ENCODE measurements at places on chromosomes 16 and 17.

DNA sequence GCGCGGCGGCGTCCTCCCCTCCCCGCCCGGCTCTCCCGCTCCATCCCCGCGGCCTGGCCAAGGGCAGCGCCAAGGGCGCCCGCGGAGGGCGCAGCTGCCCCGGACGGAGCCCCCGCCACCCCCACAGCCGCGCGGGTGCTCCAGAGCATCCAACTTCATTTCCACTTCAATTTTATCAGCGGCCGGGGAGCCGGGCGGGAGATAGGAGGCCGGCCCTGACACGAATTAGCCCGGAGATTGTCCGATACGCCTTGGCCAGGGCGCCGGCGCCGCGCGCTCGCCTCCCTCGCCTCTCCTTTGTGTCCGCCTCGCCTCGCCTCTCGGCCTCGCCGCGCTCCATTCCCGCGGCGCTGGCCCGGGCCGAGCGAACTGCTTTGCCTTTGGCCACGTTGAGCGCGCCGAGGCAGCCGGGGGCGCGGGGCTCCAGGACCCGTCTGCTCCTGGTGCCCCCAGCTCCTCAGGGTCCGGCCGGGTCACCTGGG, 129.1 kb upstream of the LHX1 start:
- DNase-seq = no peak

- DNase-seq = no peak
These were observed 24.8 kb downstream of the PDIA2 start for GRCh38 chr16:307691-308312.

- peak; percentile 96 for DNase-seq
These were observed 280.6 kb upstream of the SALL1 start for GRCh38 chr16:51431517-51432241.

DNA sequence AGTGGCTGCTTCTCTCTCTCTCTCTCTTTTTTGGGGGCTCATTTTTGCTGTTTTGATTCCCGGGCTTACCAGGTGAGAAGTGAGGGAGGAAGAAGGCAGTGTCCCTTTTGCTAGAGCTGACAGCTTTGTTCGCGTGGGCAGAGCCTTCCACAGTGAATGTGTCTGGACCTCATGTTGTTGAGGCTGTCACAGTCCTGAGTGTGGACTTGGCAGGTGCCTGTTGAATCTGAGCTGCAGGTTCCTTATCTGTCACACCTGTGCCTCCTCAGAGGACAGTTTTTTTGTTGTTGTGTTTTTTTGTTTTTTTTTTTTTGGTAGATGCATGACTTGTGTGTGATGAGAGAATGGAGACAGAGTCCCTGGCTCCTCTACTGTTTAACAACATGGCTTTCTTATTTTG, 7.7 kb upstream of the TMEM235 start:
- DNase-seq = no peak

DNA sequence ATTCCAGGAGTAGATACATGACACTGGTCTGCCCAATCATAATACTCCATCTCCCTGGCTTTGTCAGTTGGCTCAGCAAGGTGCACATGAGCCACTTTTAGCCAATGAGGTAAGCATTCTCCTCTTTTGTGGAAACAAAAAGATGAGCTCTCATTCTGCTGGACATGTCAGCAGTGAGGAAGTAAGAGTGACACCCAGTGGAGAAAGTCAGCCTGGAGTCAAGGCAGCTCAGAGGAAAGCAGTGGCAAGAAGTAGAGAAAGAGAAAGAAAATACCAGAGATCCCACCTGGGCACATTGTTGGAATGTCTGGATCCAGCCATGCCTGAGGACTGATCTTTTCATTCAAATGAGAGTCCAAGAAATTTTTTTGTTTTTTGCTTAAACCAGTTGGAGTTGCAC, 496.9 kb upstream of the C16orf82 start:
- DNase-seq = no peak

GRCh38 chr16:65572156-65572555, 450.3 kb upstream of the CDH11 start:
- DNase-seq = no peak

GRCh38 chr16:12573300-12573699, 230.4 kb downstream of the CPPED1 start:
- DNase-seq = no peak

DNA sequence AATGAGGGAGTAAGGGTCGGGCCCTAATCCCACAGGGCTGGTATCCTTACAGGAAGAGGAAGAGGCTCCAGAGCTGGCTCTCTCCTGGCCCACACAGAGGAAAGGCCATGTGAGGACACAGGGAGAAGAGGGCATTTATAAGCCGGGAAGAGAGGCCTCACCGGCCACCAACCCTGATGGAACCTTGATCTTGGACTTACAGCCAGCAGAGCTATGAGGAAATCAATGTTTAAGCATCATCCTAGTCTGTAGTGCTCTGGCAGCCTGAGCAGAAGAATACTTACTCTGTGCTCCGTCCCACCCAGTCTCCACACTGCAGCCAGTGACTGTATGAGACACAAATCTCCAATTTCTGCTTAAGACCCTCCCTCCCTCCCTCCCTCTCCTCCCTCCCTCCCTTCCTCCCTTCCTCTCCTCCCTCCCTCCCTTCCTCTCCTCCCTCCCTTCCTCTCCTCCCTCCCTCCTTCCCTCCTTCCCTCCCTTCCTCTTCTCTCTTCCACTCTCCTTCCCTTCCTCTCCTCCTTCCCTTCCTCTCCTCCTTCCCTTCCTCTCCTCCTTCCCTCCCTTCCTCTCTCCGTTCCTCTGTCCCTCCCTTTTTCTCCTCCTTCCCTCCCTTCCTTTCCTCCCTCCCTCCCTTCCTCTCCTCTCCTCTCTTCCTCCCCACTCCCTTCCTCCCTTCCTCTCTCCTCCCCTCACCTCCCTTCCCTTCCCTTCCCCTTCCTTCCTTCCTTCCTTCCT, 8.9 kb upstream of the TMEM220 start:
- no peak for DNase-seq

- DNase-seq = no peak
These were observed 154.7 kb upstream of the PLCG2 start for GRCh38 chr16:81624403-81624759.

DNA sequence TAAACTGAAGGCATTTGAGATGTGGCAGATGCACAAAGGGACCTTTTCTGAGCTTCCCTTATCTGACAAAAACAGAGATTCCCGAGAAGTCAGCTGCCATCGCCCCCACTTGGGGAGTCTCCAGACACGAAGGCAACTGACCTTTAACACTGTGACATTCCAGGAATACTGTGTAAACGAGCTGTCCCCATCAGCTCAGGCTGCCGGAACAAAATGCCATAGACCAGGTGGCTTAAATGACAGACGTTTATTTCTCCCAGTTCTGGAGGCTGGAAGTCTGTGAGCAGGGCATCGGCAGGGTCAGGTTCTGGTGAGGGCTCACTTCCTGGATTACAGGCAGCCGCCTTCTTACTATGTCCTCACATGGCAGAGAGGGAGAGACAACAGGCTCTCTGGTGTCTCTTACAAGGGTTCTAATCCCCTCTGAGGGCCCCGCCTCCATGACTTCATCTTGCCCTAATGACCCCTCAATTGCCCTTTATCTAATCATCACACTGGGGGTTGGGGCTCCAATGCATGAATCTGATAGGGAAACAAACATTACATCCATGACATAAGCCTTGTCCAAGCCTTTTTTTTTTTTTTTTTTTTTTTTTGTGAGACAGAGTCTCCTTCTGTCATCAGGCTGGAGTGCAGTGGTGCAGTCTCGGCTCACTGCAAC, 178.5 kb upstream of the RPL38 start:
- DNase-seq = no peak

- DNase-seq = no peak
These were observed 2.6 kb downstream of the NOG start for GRCh38 chr17:56595831-56596690.

DNA sequence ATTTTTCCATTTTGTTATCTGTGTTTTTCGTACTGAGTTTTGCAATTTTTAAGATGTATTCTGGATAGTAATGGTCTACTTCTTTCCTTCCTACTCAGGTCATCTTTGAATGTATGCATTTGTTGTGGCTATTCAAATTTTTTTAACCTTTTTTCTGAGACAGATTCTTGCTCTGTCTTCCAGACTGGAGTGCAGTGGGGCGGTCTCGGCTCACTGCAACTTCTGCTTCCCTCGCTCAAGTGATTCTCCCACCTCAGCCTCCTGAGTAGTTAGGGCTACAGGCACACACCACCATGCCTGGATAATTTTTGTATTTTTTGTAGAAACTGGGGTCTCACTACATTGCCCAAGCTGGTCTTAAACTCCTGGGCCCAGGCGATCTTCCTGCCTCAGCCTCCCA, 33.6 kb downstream of the VPS35L start:
- DNase-seq = no peak

- DNase-seq = no peak
These were observed 69.2 kb upstream of the WSB1 start for GRCh38 chr17:27224526-27225315.

- DNase-seq = no peak
These were observed 44.1 kb downstream of the TBX4 start for GRCh38 chr17:61496174-61496956.

GRCh38 chr17:10178506-10178991, 19.9 kb downstream of the GAS7 start:
- DNase-seq = no peak

DNA sequence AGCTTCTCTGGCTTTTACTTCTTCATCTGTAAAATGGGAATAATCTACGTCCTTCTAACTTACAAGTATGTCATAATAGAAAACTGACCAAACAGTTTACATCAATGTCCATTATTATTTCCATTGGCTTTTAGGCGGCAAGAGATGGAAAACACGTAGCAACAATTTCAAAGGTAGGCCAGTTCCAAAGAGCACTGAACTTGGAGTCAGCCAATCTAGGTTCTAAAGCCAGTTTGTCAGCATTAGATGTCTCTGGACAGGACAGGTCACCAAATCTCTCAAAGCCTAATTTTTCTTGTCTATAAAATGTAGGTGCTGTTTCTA, 17.6 kb downstream of the HLF start:
- DNase-seq = no peak

DNA sequence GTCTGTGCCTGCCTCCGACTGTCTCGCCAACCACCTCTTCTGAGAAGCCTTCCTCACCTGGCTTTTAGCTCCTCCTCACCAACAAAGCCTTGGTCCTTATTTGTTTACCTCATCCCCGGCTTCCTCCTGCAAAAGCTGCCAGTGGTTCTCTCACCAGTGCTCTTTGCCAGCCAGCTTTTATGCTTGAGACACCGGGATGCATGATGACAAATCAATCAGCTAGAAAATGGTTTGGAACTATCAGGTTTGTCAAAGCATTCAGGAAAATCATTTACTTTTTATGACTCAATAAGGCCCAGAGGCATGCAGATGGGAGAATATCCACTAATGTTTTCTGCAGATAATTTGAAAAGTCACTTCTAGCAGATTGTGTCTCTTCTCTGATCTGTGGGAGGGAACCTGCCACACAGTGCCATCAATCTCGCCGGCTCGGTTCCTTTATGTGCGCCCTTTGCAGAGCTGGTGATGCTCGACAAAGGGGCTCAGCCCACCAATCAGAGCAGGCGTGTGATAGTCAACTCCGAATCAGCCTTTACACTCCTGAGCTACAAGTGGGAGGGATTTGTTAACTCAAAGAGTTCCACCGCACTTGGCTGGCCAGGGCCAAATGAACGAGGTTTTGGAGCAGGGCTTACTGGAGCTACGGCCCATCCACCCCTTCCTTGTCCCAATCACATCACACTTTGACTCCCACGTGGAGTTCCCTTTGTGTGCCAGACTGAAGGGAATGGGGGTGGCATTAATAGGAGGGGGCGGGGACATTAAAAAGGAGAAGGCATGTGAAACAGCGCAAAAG, 85.8 kb downstream of the MRC2 start:
- DNase-seq = no peak

- no peak for DNase-seq
These were observed 1.3 kb downstream of the RAD51C start for GRCh38 chr17:58693751-58694150.

- DNase-seq = no peak
These were observed 110.0 kb upstream of the CIBAR2 start for GRCh38 chr16:85222155-85222863.

GRCh38 chr16:78677181-78677731, 577.8 kb downstream of the WWOX start:
- no peak for DNase-seq

- DNase-seq = peak; percentile 23
These were observed 6.6 kb downstream of the PHB1 start for GRCh38 chr17:49407981-49408501.

DNA sequence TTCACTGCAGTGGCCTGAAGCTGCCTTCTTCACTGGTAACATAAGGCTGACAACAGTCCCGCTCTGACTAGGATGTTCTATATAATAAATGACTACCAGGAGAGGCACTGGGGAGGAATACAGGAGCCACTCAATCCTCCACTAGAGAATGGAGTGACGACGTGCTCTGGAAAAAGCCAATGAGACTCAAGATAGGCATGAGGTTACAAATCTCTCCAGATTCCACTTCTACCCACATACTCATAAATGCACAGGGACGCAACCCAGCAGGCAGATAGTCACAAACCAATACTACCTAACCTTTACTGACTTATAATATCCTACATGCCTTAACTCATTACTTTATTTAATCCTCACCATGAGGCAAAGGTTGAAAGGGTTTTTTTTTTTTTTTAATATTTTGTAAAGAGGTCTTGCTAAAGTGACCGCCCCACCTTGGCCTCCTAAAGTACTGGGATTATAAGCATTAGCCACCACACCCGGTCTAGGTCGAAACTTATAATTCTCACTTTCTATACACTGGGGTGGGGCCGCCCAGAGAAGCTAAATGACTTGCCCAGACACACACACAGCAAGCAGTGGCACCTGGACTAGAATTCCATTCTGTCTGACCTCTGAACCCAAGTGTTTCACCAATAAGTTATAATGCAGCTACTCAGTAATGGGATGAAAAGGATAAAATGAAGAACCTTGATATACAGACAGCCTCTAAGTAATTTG, 33.7 kb downstream of the TOM1L2 start:
- DNase-seq = no peak

DNA sequence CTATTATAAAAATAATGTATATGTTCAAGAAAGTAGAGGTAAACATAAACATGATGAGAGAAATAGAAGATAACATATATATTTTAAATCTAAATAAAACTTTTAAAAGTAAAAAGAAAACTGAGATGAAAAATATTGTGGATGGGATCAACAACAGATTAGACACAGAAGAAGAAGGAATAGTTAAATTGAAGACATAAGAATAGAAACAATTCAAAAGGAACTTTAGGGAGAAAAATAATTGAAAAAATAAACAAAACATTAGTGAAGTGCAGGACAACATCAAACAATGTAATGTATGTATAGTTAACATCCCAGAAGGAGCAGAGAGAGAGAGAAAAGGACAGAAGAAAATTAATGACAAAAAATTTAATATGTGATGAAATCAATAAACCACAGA, 228.1 kb upstream of the TNRC6C start:
- no peak for DNase-seq

DNA sequence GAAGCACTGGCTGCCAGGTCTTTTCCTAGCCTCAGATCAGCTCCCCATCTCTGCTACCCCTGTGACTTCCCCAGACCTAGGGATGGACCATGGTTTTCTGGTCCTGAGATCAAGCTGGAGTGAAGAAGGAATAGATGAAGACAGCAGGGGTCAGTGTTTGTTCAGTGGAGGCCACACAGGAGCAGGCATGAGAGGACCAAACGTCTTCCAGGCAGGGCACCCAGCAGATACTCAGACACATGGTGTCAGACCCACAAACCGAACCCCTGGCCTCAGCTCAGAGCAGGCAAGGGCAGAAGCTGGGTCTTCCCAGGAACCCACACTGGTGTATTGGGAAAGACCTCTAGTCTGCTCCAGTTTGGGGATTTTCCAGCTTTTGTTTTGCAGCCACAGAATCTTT, 189.7 kb downstream of the IRX5 start:
- no peak for DNase-seq

GRCh38 chr16:9328411-9328810, 237.0 kb downstream of the HAPSTR1 start:
- DNase-seq = no peak

All from AG04450 (cell line).